ENCODE measurements at places on chromosomes 2 and 18. TPM values are rescaled to one million over a fixed set of nuclear protein-coding genes. Genes with fewer than 3 reads are reported as not detected.

Gene FTCDNL1
- 5.4 TPM for total RNA-seq

Gene INPP5D
- 2.7 TPM for total RNA-seq

Gene AOX1
- 1.7 TPM for total RNA-seq

Gene VAMP5
- 3.4 TPM for total RNA-seq

Gene CIB4
- not detected for total RNA-seq

Gene SLC40A1
- 18.4 TPM for total RNA-seq

Gene ADGRF3
- total RNA-seq = under 0.01 TPM

Gene HAAO
- total RNA-seq = 1.5 TPM

Gene CDK15
- under 0.01 TPM for total RNA-seq

Gene PSME4
- total RNA-seq = 31.0 TPM

Gene AQP12A
- total RNA-seq = not detected

Gene ITM2C
- 116 TPM for total RNA-seq

Gene COLEC12
- 13.8 TPM for total RNA-seq

Gene SPHKAP
- total RNA-seq = 37.4 TPM

Gene KYNU
- under 0.01 TPM for total RNA-seq

Gene ALPG
- total RNA-seq = not detected

Gene MOGAT1
- not detected for total RNA-seq

Gene UGT1A5
- not detected for total RNA-seq

Gene NR4A2
- 6.1 TPM for total RNA-seq

Gene EFEMP1
- 3.9 TPM for total RNA-seq

Gene PDE11A
- 0.49 TPM for total RNA-seq

Gene SERPINB4
- total RNA-seq = not detected

Gene GCG
- total RNA-seq = 0.49 TPM
